Kidney glomerular epithelial cell (primary cell): ENCODE measurements at places on chromosomes 1 and 21.

GRCh38 chr1:90175490-90176167 lies 180.7 kb downstream of the ZNF326 start:
- DNase-seq, result no peak

DNA sequence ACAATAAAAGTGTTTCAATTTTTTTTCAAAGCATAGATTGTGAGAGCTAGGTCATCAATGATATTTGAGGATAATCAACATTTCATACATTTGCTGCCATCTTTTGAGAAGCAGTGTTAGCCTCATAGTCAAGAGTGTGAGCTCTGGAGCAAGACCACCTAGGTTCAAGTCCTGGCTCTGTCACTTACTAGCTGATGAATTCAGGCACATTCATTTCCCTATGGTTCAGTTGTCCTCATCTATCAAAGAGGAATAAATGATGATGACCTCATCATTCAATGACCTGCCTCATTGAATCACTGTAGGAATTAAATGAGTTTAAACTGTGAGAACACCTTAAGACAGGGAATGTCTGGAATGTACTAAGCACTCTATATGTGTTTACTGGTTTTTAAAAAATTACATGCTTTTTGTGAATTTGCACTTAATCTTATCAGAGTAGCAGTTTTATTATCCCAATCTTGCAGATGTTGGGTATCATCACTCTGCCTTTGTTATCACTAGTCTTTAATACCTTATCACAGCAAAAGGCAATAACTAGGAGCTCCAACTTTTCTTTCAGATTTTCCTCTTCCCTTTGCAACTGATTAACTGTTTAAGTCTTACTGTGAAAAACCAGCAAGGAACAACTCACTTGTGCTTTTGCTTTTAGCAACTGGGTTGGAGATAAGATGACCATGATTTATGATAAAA lies 47.4 kb downstream of the SLC30A10 start:
- no peak for DNase-seq

DNA sequence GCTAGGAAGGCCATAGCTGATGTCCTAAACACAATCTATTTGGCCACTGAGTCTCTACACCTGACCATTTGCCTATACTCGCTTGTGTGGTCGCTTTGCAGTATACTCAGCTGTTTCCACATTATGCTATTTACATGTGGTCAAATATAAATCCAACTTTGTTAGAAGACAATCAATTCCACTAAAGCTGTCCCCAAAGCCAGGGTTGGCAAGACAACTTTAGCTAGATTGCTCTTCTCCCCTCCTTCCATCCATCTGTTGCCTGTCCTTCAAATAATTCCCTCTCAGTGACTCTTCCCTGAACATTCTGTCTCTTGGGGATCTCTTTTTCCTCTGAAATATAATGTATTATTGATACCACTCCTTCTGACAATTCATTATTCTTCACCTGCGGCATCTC lies 30.1 kb downstream of the AVPR1B start:
- no peak for DNase-seq

- no peak for DNase-seq
These were observed 354.6 kb upstream of the C1orf87 start for GRCh38 chr1:60428127-60428526.

DNA sequence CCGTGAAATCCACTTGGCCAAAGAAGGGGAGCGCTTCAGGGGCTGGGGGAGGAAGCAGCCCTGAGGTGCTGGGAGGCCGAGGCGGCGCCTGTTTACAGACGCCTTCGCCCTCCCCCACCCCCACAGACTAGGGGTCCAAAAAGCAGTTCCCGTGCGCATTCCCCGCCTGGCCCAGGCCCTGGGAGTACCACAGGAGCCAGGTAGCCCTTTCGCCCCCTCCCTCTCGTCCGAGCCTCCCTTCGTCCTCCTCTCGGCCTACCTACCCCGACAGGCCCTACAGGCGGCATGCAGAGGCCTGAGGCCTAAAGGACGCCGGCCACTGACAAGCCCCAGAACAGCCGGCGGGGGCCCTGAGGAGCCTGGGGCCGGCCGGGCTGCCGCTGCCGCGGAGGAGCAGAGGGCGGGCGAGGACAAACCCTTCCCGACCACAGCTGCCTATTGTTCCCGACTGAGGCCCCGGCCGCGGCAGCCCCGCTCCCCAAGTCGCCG lies 522 bp downstream of the RC3H1 start:
- DNase-seq, result peak; percentile 68

DNA sequence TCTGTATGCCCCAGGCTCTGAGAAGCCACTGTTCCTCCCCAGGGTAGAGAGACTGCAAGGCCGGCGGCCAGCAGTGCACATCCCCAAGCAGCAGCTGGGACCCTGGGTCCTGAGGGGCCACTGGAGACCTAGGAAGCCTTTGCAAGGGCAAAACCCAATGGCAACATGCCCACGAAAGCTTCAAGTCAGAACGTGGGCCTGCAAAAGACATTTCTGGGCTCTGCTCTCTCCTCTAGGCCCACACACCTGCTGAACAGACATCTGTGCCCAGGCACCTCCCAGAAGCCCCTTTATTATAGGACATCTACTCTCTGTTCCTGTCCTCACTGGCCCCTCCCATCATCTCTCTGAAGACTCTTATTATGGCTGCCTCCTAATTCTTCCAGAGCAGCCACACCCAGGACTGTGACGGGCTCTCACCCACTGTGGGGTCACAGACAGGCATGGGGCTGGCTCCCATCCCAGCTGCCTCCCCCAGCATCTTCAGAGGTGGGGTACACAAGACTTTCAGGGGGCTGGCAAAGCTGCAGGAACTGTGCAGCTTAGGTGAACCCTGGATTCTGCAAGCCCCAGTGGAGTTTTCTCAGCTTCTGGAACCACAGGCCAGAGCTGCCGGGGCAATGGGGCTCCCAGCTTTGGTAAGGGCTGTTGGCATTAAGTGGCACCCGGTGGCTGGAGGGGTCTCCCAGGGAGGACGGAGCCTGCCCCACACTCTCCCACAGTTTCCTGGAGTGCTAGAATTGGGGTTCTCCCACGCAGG lies 12.6 kb downstream of the TRIM11 start:
- no peak for DNase-seq

DNA sequence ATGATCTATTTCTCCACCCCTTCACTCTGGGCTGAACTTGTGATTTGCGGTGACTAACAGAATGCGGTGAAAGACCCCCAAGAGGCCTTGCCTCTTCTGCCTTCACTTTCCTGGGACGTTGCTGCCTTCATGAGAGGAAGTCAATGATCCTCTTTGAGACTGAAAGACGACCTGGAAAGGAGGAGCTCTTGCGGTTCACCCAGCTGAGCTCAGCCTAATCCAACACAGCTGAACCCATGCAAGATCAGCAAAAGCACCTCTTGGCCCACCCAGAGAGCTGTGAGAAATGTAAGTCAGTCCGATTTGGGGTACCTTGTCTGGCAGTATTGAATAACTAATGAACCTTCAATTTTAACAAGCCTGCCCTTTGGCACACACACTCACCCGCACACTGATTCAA lies 767.4 kb upstream of the TPTE start:
- no peak for DNase-seq

- DNase-seq, result no peak
These were observed 244.5 kb downstream of the RHOU start for GRCh38 chr1:228979774-228980173.

DNA sequence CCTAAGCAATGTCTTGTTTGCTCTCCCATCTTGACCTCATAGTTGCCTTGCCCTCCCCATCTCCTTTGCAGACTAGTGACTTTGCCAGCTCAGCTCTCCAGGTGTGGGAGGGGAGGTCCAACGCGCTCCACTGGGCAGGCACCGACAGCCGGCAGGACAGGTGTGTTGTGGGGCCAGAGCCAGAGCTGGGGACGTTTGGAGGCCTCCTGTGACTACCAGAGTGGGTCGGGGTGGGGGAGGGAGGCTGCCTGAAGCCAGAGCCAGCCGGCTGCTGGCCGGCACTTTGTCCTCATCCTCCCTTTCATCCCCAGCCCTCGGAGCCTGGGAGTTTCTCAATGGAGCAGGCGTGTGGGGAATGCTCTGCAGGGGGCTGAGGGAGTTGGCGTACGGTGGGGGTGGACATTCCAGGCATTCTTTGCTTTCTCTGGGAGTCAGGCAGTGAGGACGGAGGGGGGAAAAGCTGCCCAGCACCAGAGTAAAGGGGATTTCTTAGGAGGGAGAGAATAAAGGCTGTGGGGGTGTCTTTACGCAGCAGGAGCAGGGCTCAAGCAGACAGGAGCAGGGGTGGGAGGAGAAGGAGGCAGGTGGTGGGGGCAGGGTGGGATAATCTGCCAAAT lies 20.2 kb downstream of the NUAK2 start:
- DNase-seq, result peak; percentile 98

DNA sequence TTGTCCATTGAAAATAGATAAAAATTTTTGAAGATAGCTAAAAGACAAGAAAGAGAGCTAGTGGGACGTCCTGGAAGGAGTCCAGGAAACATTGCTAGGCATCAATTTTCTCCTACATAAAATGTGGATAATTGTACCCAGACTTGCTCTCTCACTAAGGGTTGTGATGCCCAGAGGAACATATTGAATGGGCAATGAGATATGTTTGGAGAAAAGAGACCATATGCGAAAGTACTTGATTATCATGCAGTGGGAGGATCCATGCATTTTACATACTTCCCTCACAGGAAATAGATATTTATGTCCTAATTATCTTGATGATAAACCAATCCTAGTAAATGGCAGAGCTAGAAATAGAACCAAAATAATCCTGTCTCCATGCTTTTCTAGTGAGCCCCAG lies 108.4 kb upstream of the TNR start:
- no peak for DNase-seq

GRCh38 chr1:159944623-159945455 lies 574 bp downstream of the IGSF9 start:
- DNase-seq, result no peak

DNA sequence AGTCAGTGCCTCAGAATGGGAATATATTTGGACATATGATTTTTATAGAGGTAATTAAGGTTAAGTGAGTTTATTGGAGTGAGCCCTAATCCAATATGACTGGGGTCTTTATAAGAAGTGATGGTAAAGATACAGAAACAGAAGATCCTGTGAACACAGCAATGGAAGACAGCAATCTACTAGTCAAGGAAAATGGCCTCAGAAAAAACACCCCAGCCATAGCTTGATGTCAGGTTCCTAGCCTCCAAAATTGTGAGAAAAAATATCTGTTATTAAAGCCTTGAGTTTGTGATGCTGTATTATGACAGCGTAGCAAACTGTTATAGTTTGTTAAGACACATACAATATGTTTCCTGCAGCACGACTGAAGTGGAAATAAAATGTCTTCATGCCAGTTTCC lies 72.2 kb downstream of the JMJD4 start:
- no peak for DNase-seq

GRCh38 chr1:43465505-43466067 lies 11.9 kb upstream of the HYI start:
- DNase-seq, result no peak

DNA sequence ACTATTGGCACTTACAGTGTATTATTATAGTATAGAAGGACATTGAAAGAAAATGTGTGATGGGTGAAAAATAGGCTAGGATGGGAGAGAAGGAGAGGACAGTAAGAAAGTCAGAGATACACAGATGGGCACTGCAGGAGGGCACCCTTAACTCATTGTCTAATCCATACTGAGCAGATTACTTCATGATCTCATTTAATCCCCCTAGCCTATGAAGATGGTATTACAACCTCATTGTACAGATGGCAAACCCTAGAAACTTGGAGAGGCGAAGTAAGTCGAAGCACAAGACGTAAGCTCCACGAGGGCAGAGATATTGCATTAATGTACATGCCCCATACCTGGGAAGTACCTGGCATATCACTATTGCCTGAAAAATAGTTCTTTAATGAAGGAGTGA lies 346.9 kb upstream of the DAB1 start:
- DNase-seq, result peak; percentile 5

GRCh38 chr1:40893946-40894345 lies 31.8 kb upstream of the CITED4 start:
- no peak for DNase-seq

GRCh38 chr1:86965012-86965826 lies 50.8 kb downstream of the HS2ST1 start:
- peak; percentile 26 for DNase-seq

DNA sequence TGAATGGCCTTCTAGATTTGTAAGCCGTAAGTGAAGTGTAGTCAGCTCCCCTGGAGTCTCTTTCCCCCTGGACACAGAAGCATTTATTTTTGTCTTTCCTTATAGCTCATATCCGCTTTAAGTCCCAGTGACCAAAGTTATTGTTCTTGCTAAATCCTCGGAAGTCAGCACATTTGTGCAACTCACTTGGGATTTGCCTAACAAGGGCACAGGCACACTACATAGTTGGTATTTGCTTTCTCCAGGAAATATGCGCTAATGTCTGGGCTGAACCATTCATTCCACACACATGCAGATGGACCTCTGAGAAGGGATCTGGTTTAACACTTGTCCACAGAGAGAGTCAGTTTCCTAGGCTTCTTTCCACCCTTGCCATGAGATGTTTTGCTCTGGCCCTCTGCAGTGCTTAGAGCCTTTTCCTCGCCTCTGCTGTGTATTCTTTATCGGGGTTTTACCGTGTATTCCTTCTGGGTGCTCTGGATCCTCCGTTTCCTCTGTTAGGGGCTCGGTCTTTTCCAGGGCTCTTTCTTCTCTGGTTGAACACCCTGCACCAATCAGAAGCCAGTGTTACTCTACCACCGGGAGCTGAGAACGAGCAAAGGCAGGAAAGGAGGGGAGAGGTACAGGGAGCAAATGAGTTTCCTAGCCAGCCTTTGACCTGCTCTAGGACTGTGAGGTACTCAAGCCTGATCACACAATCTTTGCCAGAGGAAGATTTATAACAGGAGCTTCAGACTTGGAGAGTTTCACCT lies 72.4 kb downstream of the ABCA4 start:
- DNase-seq, result no peak

DNA sequence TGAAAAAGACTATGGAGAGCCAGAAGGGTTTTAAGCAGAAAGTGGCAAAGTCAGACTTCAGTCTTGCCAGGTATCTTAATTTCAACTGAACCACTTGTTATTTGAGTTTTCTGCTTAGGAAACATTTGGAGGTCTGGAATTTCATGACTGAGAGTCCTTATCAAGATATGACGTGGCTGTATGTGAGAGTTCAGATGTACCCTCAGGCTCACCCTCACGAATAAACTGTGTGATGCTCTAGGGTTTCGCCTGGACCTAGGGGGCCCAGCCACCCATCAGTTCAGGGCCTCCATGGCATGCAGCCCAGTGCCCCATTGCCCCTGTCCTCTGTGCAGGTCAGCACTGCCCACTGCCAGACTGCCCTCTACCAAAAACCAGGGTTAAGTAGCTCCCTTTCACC lies 30.6 kb upstream of the TADA1 start:
- DNase-seq, result no peak

- DNase-seq, result no peak
These were observed 32.8 kb upstream of the BACH1 start for GRCh38 chr21:29265690-29266479.

- no peak for DNase-seq
These were observed 66.8 kb upstream of the BACH1 start for GRCh38 chr21:29231756-29232529.

GRCh38 chr1:91790392-91790791 lies 95.6 kb downstream of the TGFBR3 start:
- no peak for DNase-seq

DNA sequence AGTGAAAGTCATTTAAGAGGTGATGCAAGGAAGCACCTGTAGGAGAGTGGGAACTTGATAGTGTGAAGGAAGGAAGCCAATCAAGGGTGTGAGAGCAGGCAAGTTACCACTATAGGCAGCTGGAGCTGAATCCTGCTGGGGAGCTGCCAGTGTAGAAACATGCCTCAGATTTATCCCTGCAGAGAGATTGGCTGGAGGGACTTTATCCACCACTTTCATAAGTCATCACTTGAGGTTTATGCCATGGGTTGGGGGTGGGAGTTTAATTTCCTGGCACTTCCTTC lies 443.6 kb downstream of the PLPP3 start:
- DNase-seq, result no peak

- DNase-seq, result peak; percentile 74
These were observed 27.8 kb downstream of the ILDR2 start for GRCh38 chr1:166947398-166948043.

- DNase-seq, result no peak
These were observed 777 bp downstream of the NUDT17 start for GRCh38 chr1:145846201-145846612.
